HT-29 (cell line): ENCODE measurements at places on chromosomes 2 and 18.

- no peak for DNase-seq
Observed at GRCh38 chr2:237115870-237116269, 30.2 kb downstream of the COPS8 start.

DNA sequence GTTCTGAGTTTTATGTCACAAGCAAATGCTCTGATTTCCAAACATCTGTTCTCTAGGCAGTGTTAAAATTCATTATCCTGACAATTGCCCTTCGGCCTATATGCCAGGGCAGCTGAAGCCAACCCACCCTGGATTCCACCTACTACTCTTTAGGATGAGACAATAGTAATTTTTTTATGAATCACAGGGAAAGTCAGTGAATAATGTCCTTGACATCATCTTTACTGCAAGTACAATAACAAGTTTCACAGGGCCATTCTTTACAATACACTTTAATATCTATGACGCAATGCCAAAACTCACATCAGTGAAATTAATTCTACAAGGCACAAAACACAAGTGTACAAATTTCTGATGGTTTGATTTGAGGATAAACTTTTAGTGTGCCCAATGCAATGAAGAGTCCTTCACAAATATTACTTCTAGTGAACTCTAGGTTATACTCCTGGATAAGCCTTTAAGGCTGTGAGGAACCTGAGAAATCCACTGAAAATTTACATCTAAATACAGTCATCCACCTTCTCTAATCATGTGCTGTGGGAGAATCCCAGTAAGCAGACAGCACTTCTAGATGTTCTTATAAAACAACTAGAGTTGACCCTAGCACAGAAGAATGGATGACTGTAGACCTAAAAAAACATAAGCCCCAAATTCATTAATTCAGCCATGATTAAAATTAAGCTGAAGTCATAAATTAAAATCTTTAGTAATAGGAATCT lies 77.3 kb upstream of the CTLA4 start:
- no peak for DNase-seq

DNA sequence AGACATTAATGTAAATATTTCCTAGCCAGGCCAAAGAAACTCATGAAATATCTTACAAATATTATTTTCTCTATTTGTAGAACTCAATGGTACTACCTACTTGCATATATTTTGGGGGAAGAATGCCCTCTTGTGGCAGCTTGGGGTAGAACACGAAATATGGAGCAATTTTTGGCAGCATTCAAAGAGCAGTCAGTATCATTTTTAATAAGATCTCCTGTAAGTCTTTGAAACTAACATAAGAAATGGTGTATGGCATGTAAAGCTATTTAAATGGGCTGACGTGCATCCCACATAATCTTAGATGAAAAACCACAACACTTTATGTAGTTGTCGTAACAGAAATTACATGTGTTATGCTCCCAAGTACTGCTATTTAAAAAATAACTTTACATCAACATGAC lies 62.3 kb upstream of the CCDC195 start:
- peak; percentile 74 for DNase-seq

DNA sequence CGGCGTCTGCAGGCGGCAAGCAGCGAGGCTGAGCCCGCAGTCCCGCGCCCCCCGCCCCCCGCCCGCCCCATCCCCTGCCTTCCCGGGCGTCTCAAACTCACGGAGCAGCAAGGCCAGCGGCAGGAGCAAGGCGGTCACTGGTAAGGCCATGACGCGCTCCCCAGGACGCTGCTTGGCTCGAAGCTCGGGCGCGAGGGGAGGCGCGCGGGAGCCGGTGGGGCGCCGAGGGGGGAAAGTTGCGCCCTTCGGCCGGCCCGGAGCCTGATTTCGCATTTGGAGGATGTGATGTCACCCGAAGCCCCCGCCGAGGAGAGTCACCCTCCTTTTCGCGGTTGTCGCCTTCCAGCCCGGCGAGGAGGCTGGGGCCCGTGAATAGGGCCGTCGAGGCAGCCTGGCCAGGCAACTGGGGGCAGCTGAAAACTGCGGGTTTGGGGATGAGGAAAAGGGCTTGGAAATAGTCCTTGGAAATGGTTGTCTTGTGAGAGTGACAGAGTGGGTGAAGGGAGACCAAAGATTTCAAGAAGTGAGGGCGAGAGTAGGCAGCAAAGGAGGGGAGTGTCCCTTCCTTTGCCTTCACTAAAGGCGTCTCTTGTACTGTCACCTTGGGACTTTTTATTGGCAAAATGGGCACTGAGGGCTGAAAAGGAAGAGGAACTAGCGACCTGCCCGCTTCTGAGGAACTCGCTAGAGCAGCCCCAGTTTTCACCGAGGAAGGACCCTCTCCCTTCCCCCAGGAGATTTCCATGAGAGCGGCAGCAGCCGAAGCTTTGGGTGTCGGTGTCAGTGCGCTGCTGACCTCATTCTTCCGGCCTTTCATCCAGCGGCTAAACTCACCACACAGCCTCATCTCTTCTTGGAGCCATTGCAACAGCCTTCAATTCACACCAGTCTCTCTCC lies at the start of gene CD8A:
CD8A (minus strand) TSS at position 238 of the 897 bp plus-strand sequence; CDS start at position 150, 88 bp downstream.
- DNase-seq = no peak

GRCh38 chr2:129248198-129248597 lies 731.3 kb upstream of the RAB6C start:
- no peak for DNase-seq

- DNase-seq = no peak
Observed at GRCh38 chr2:221553333-221553732, 18.8 kb downstream of the EPHA4 start.

GRCh38 chr2:159053161-159054031 lies 85.0 kb downstream of the TANC1 start:
- no peak for DNase-seq
